Activated T-cell treated with anti-CD3 and anti-CD28 coated beads, Interleukin-2, amount 50 U/mL, for 72 hours (primary cell): ENCODE measurements at places on chromosomes 6 and 20. TPM values are rescaled to one million over a fixed set of nuclear protein-coding genes. Genes with fewer than 3 reads are reported as not detected.

PRICKLE4 gene
- not detected for total RNA-seq

COL21A1 gene
- not detected for total RNA-seq

FABP7 gene
- total RNA-seq: not detected

PNLDC1 gene
- 0.37 TPM for total RNA-seq

DNA sequence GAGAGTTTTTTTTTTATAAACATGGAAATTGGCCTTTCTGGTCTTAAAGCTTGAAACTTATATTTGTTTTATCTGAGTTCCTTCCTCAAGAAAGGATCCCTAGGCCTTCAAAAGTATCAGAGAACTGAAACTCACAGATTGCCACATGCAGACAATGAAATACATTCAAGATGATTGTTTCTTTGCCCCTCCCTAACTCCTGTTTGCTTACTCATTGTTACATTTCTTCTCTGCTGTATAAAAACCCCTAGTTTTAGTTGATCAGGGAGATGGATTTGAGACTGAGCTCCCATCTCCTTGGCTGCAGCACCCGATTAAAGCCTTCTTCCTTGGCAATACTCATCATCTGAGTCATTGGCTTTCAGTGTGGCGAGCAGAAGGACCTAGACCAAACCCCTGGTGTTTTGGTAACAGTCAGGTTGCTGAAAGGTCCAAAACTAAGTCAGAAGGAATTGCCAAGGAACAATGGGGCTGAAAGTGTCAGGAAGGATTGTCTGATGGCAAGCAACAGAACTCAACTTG lies 132.3 kb upstream of the SULF2 start:
- DNase-seq: no peak

- DNase-seq: no peak
Observed at GRCh38 chr6:33305052-33305451, 6.3 kb upstream of the RGL2 start.

- no peak for DNase-seq
Observed at GRCh38 chr20:59102841-59103299, 60.3 kb upstream of the PRELID3B start.

DNA sequence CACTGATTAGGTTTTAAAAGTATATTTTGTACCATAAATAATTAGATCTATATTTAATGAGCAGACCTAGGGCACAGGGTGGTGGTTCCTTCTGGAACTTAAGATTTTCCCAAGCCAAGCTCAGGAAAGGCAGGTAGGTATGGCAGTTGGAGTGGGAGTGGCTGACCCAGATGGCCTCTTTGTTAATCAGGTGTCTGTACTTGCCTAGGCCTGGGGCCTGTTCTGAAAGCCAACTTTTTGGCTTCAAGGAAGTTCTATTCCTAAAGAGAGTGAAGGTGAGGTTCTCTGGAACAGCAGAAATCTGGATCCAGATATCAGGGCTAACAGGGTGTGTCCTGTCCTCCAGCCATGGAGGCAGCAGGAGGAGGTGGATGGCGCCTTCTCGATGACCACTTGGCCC lies 44.9 kb downstream of the VEGFA start:
- DNase-seq: no peak

DNA sequence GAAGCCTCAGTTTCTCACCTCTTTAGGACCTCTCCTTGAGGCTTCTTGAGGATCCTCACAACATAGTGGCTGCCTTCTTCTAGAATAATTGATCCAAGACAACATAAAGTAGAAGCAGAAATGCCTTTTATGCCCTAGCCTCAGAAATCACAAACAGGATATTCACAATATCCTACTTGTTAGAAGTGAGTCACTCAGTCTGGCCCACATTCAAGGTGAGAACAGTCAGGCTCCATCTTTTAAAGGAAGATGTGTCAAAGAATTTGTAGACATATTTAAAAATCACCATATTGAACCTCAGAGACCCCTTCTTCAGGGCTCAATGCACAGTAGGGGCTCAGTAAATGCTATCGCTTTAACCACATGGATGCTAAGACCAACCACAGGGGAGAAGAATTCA lies 20.8 kb upstream of the FAM83D start:
- DNase-seq: no peak

DNA sequence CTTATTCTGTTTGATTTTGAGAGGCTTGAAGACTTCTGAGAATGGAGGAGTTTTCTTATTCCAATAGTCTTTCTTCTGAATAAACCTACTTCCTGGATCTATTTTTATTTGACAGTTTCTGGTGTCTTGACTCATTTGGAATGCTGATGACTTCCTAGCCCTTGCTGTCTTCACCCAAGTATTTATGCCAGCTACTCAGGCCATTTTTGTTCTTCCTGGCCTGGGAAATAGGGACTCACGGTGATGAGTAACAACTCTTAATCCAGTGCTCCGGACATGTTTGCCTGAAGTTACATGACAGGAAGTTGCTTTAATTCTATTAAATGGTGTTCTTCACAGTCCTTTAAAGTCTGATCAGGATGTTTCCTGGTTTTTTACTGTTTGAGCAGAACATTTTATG lies 272.1 kb upstream of the EYS start:
- no peak for DNase-seq

DNA sequence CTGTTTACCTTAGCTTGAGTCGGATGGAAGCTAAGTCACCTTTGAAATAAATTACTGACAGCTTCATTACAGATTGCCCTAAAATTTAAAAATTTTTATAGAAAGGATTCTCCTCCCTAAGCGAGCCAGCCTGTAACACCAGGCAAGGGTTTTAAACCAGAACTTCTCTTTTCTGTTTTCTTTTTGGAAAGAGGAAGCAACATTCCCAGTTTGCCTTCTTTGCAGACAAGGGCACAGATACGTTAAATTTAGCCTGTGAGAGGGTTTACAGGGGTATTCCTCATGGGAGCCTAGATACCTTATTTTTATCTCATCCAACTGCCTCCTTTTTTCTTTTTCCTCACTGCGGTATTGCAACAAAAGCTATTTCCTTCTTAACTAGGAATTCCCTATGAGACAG lies 45.0 kb downstream of the GNAS start:
- DNase-seq: no peak

- DNase-seq: peak; percentile 57
Observed at GRCh38 chr6:3318226-3318625, 59.5 kb downstream of the PSMG4 start.

DNA sequence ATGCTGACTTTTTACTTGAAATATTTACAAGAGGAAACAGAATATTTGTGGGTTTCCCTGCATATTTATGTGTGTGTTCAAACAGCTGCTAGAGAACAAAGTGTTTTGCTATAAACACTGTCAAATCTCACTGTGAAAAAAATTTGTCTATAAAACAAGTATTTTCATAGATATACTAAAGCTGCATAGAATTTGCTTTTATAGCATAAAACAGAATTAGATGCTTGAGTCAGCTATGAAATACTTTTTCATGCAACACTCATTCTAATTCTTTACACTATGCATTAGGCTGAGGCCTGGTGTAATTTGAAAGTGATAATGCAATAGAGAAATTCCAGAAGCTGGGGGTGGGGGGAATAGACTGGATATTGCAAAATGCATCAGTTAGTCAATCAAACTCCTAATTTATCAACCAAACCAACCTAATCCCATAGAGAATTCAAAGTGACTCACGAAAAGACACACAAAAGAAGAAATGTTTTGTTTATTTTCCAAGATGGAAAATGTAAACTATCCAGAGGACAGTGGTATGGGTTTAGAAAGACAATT lies 148.2 kb downstream of the LAMA2 start:
- no peak for DNase-seq

DNA sequence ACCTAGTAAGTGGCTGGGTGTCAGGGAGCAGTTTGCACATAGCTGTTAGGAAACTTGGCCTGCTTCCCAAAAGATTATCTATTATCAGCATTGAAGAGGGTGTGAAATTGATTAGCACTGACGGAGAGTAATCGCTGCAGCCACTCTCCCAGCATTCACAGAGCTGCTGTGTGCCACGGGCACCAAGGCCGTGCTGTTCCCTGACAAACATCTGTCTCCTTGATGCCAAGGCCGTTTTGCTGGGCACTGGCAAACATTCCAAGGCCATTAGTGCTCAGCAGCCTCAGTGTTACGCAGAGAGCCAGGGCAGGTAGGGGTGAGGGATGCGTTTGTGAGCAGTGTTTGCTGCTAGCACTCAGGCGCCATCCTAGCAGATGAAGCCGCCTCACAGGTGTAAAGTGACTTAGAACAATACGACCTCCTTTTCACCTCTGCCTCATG lies 57.7 kb upstream of the VSTM2L start:
- DNase-seq: no peak

- no peak for DNase-seq
Observed at GRCh38 chr20:56606174-56606945, 22.7 kb upstream of the TFAP2C start.

- no peak for DNase-seq
Observed at GRCh38 chr6:142712231-142712630, 232.7 kb downstream of the HIVEP2 start.

DNA sequence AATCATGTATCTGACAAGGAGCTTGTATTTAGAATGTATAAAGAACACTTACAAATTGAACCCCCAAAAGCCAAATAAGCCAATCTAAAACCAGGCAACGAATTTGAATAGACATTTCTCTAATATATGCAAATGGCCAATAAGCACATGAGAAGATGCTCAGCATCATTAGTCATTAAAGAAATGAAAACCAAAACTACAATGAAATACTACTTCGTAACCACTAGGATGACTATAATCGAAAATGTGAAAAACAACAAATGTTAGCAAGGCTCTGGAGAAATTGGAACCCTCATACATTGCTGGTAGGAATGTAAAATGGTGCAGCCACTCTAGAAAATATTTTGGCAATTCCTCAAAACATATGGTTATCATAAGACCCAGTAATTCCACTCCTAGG lies 105.8 kb upstream of the TOP1 start:
- DNase-seq: no peak

GRCh38 chr20:51034476-51034875 lies 11.6 kb upstream of the KCNG1 start:
- no peak for DNase-seq

DNA sequence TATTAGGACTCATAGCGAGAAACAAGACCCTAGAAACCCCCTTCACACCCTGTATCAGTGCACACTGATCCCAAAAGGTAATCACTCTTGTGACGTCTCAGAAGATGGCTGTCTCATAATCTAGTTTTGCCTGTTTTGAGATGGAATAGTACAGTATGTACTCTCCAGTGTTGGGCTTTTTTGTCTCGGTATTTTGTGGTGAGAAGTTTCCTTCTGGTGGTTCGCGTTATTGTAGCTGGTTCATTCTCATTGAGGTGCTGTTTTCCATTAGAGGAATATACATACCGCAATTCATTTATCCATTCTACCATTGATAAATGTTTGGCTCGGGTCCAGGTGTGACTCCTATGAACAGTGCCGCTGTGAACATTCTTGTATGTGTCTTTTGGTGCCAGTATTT lies 27.9 kb upstream of the MAP3K4 start:
- no peak for DNase-seq
